ENCODE measurements at places on chromosomes 13 and 19.
A peak's percentile ranks its signal among the peaks of the same experiment; 100 is the strongest.

DNA sequence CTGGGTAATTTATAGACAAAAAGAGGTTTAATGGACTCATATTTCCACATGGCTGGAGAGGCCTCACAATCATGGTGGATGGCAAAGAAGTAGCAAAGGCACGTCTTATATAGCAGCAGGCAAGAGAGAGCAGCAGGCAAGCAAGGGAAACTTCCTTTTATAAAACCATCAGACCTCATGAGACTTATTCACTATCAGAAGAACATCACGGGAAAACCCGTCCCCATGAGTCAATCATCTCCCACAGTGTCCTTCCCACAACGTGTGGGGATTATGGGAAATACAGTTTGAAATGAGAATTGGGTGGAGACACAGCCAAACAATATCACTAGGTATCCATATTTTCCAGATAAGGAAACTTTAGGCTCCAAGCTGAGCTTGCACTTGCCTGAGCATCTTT lies 9.5 kb upstream of the CYP2B6 start:
- DNase-seq = no peak

DNA sequence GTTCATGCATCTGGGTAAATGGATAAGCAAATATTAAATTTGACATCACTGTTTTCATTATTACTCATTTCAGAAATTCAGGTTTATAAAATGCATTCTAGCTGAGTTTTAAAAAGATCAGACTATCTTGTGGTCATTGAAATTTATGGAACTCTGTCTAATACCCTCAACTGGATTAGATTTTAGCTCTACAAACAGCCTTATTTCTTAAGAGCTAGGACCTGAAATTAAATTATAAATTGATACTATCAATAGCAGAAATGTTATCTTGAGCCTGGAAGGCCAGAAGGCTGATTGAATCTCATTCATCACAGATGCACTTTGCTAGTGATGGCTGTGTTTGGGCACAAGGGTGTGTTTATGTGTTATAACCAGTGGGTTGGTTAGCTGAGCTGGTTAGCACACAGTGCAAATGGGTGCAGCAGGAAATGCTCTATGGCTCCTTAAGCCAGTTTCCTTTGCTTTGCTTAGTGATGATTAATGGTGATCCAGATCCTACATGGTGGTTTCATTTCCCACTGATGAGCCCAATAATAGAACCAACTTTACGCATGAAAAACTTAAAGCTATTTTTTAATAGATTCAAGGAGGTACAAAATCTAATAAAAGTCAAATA lies 310.8 kb upstream of the KLF12 start:
- no peak for DNase-seq

- DNase-seq = no peak
Measured at GRCh38 chr19:31597616-31598015, 248.4 kb upstream of the TSHZ3 start.

DNA sequence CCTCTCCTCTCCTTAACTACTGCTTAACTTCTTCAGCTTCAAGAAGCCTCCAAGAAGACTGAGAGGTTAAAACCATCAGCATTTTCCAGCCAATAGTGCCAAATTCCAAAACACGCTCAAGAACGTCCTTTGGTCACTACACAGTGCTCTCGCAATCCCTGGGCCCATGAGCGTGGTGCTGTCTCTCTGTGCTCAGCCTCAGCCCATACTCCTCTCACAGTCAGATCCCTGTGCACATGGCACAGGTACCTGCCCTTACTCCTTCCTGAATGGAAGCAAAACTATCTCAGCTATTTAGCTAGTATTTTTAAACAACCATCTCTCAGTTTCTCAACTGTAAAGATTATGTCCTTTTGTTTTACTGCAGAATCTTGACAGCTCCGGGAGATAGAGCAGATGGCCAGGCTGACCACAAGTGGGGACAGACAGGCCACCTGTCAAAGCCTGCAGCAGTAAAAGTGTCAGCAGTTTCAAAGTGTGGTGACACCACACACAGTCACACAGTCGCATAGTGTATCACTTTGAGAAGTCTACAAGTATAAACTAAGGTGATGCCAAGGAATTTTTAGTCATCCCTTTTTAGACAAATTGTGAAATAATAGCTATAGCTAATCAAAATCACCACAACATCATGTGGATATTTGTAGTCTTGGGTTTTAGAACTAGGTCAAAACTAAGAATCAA lies 35.7 kb downstream of the DZIP1 start:
- no peak for DNase-seq

DNA sequence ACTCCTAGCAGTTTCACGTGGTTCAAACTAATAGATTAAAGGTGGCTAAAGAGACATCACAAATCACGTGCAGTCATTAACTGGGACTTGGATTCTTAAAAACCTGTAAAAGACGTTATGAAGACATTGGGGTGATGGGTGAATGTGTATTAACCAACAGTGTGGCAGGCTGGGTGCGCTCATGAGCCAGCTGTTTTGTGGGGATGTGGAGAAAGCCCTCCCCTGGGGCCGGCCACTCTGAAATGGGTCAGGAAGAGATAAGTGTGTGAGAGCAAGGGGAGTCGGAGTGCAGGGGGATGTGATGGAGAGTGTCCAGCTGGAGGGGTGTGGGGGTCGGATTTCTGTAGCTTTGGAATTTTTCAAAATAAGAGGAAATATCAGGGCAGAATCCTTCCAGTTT lies 10.4 kb downstream of the UPF1 start:
- no peak for DNase-seq

DNA sequence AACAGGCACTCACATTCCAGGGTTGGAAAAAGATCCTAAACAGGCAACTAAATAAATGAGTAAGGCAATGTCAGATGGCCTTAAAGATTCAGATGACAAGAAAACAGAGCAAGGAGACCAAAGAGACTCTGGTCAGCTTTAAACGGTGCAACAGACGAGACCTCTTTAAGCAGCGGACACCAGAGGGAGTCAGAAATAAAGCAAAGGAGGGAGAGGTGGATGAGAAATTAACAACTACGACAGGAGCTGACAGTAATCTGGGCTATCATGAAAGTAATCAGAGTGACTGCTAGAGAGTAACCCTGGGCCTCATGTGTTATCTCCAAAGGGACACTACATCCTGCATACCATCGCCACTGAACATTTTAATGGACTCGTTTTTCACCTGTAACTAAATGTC lies 1.1 kb downstream of the ZNF550 start:
- no peak for DNase-seq

GRCh38 chr19:51514866-51515481 lies 13.4 kb upstream of the SIGLEC12 start:
- DNase-seq = no peak

GRCh38 chr13:71801781-71802180 lies 65.2 kb downstream of the DACH1 start:
- no peak for DNase-seq

DNA sequence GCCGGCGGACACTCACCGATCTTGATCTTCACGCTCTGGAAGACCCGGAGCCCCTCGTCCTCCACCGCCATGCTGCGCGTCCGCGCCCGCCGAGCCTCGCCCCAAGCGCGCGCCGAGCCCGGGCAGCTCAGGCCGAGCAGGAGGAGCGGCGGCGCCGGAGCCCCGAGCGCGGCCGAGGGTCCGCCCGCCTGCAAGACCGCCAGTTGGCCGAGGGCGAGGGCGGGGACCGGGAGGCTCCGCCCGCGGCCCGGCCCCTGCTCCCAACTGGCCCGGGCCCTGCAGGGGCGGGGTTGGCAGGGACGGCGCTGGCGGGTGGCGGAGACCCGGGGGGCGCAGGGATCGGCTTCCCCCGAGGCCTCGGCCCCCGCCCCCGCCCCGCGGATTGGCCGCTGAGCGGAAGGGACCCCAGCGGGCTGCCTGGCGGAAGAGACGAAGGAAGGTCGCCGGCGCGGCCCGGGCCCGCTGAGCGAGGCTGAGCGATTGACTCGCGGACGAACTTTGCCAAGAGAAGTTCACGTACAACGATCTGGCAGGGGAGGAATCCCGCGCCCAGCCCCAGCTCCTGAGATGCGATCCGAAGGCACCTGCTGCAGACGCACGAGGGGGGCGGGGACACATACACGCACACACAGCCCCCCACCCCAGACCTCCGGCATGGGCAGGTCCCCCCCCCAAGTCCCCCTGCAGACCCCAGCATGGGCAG lies at the start of gene RASA3:
Gene RASA3, minus strand, starts transcription at position 205 of the 703 bp plus-strand sequence. Its CDS starts 134 bp downstream, at position 71.
- DNase-seq = peak; percentile 54

- DNase-seq = no peak
Measured at GRCh38 chr13:111973186-111973585, 93.8 kb upstream of the SOX1 start.

DNA sequence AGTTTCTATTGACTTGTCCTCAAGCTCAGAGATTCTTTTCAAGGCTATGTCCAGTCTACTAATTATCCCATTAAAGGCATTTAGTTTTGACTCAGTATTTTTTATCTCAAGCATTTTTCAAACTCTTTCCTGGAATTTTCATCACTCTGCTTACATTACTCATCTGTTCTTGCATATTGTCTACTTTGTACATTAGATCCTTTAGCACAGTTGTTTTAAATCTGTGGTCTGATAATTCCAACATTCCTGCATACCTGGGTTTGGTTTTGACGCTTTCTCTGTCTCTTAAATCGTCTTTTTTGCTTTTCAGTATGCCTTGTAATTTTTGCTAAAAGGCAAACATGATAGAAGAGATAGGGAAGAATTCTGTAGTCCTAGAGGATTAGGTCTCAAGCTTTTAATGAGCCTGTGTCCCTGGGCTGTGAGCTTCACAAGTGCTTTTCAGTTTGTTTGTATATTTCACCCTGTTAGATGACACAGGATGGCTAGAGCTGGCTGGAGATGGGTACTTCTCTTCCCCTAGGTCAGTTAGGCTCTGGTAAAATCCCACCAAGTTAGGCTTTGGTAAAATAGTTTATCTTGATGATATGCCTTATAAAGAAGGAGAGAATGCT lies 46.1 kb upstream of the GPC6 start:
- no peak for DNase-seq

DNA sequence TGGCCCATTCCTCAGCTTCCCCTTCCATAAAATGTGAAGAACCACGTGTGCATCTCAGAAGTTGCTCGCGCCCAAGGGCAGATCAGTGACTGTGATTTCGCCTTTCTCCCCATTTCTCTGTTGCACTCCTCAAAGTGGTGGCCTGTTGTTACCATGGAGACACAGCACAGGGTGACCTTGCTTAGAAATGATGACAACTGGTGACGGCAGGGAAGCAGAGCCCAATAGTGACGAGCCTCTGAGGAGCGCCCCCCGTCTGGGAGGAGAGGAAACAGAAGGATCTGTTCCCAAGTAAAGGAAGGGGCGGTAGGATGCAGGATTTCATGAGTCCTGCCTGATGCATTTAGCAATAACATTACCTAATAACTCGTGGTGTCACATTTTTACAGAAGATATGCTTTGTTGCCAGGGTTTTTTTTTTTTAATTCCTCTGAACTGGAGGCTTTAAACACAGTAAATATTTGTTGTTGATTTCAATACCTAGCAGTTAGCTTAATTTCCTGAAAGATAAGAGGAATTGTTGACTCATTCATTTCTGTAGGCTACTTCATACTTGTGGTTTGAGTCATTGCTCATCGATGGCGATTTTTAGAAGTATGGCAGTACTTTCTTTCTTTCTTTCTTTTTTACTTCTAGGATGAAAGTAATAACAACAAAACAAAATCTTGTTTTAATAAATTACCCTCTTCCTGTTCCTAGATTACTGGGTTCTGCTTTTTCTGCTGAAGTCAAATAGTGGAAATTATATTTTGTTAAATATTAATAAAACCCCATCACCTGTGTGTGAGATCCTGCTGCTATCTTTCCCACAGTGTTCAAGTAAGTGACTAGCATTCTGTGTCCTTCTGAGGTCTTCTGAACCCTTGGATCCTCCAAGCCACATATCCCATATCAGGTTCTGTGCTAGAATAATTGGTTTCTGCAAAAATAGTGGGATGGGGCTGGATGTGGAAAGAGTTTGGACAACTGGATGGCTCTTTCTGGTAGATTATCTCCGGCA lies 36.0 kb downstream of the MBNL2 start:
- no peak for DNase-seq
